HFF-Myc (cell line): ENCODE measurements at places on chromosomes 5 and 9.
A peak's percentile ranks its signal among the peaks of the same experiment; 100 is the strongest.

GRCh38 chr9:131277287-131277909 is 1.1 kb upstream of the FAM78A start:
- DNase-seq = no peak

- no peak for DNase-seq
Observed at GRCh38 chr9:132457504-132458236, 47.7 kb downstream of the CFAP77 start.

DNA sequence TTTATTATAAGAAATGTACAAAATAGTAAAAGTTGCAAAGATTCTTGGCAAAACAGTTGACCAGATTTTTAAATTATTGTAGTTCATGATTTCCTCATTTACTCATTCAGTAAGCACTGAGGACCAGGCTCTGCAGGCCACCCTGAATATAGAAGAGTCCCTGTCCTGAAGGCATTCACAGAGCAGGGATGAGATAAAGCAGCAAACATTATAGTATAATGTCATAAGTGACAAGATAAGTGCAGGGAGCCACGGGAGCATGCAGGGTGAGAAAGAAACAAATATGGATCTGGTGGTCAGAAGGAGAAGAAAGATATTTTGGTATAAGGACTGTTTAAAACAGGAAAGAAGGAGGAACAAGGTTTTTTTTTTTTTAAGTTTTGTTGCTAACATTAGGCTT is 46.0 kb downstream of the PARP8 start:
- DNase-seq = no peak

DNA sequence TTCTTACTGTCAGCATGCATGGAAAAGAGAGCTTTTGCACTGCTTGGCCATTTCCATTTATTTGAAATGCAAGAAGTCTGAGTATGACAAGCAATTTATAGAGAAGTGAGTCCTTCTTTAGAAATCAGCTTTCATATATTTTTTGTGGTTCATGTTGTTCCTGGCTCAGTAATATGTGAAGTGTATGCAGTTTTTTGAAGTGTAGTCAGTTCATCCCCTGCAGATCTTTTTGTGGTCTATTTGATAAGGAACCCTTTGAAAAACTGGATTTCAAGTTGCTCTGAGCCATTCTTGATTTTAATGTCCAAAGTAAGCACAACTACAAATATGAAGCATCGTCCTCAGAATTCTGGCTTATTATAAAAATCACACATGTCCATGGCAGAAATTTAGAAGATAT is 294.1 kb upstream of the SMC2 start:
- no peak for DNase-seq

- DNase-seq = no peak
Observed at GRCh38 chr9:135515083-135515951, 5.9 kb upstream of the LCN1 start.

DNA sequence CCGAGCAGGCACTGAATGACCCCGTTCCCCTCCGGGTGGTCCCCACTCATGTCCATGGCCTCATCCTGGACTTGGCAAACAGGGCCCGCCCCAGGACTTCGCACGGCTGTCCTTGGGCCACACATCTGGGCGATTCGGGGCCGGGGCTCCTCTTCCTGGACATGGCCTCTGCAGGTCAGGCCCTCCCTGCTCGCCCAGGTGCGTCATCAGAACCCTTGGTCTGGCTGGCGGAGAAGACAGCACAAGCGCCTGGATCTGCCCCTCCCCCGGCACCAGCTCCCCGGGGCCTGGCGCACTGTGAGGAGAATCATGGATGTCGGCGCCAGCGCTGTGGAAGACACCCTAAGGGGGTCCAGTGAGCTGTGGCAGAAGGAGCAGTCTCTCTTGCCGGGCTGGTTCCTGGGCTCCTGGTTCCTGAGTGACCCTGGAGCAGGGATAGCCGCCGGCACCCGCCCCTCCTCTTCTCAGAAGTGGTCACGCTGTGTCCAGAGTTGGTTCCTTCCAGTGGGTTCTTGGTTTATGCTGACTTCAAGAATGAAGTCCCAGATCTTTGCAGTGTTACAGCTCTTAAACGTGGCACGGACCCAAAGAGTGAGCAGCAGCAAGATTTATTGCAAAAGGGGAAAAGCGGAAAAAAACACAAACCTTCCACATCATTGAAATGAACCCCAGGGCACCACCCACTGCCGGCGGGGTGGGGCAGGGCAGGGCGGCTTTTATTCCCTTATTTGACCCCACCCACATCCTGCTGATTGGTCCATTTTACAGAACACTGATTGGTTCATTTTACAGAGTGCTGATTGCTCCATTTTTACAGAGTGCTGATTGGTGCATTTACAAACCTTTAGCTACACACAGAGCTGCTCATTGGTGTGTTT is 25.9 kb upstream of the SLC12A7 start:
- no peak for DNase-seq

- no peak for DNase-seq
Observed at GRCh38 chr5:60700416-60700757, 421 bp upstream of the DEPDC1B start.

GRCh38 chr9:28853477-28853876 is 1280.2 kb upstream of the C9orf72 start:
- DNase-seq = no peak

- DNase-seq = no peak
Observed at GRCh38 chr9:121297389-121297788, 29.4 kb downstream of the GSN start.

- no peak for DNase-seq
Observed at GRCh38 chr5:138580777-138581176, 5.6 kb upstream of the HSPA9 start.

GRCh38 chr9:70641631-70642030 is 227.2 kb upstream of the KLF9 start:
- no peak for DNase-seq

DNA sequence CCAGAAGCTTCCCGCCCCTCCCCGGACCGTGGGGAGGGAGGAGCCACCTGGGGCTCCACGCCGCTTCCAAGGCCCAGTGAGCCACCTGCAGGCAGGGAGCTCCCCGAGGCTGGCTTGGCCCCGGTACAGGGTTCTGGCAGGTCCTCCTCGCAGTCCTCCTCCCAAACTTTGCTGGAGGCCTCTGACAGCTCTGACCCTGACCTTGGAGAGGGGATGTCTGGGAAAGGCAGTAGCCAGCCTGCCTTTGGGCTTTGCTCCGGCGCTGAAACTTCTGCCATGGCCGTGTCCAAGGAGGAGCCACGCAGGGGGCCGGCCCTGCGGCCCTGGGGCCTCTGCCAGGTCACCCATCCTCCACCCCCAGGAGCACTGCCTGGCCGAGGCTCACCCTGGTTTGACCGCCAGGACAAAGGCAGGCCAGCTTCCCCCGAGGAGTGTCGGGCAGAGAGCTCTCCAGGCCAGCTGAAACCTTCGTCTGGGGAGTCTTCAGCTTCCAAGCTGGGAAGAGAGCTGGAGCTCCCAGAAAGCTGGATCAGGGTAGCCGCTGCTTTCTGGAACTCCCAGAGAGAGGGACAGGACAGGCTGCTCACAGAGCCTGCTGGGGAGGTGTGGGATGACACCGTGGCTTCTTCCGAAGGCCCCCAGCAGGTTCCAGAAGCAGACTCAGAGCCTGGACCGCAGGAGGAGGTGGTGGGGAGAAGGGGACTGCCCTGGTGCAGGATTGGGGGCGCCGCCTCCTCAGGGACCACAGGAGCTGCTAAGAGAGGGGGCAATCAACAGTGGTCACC is 9.0 kb upstream of the QSOX2 start:
- DNase-seq = no peak

- DNase-seq = no peak
Observed at GRCh38 chr5:115838885-115839518, 2.4 kb downstream of the ATG12 start.

DNA sequence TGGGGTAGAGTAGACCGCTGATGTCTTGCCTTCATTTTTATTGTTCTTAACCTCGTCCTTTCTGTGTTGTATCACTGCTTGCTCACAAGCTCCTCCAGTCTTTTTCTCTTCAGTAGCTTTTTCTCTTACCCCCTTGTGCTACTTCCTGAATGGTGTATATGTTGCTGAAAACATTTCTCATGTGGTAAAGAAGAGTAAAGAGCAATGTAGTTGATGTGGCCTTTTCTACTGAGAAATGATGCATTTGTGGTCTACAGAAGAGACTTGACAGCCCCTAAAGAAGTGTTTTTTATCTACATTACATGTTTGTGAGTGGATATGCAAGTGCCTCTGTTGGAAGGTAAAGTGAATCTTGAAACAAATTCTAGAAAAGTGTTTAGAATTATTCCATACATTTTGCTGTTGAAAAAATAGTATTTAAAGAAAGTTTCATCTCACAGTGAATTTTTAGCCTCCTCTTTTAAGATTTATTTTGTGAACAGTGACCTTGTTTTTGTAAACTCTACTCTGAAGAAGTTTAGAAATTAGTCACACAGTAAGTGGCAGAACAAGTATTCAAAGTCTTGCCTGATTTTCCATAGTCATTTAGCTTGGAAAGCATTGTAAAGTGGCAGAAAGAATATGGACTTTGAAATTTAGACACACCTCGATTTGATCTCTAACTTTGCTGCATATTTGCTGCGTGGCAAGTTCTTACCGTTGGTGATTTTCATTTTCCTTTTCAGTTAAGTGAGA is 17.4 kb downstream of the CDC42SE2 start:
- DNase-seq = no peak

DNA sequence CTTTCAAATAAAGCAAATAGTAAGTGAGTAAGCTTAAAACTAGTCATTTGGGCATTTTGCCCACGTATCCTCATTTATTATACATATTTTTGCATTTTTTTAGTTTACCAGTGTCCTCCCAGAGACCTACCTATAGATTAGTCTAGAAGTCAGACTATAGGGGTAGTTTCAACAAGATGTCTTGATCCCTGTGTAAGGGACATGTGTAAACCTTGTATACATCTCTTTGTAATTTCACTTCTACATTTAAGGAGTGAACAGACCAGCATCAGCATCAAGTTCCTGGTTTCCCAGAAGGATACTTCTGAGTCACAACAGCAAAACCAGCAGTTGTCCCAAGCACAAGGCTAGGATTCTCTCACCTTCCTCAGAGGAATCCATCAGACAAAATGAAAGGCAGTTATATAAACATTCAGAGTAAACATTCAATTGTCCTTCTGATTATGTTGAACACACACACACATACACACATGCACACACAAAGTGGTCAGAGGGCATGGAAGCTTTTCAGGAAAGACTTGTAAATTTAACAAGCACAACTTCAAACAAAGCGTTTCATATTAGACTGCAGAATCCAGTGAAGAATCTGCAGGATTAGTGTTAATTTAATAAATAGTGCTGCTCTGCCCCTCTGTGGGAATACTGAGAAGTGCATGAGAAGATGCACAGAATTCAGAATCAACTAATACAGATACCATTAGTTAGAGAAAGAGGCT is 55.4 kb downstream of the HINT1 start:
- no peak for DNase-seq

GRCh38 chr5:74026310-74026709 is 400.3 kb downstream of the ARHGEF28 start:
- DNase-seq = no peak

DNA sequence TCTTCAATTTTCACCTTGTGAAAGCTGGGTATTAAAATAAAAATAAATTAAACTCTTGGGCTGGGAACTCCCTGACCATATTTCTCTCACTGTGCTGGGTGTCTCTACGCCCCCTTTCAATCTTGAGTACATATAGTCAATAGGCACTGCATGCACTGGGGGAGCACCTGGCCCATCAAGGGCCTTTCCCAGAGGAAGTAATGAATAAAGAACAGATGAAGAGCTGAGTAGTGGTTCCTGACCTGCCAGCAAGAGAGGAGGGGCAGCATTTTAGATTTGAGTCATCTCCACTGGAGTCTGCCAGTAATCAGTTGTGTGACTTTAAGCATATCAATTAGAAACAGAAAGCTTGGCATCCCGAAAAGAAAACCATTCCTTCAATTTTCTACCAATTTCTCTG is 6.2 kb downstream of the MAPKAP1 start:
- no peak for DNase-seq

- DNase-seq = no peak
Observed at GRCh38 chr9:117917873-117918272, 213.7 kb downstream of the TLR4 start.

GRCh38 chr5:43157068-43157467 is 35.0 kb upstream of the NIM1K start:
- no peak for DNase-seq

- peak; percentile 33 for DNase-seq
Observed at GRCh38 chr5:35313291-35313690, 83.0 kb upstream of the PRLR start.
